ENCODE measurements at places on chromosomes 12 and 14.

DNA sequence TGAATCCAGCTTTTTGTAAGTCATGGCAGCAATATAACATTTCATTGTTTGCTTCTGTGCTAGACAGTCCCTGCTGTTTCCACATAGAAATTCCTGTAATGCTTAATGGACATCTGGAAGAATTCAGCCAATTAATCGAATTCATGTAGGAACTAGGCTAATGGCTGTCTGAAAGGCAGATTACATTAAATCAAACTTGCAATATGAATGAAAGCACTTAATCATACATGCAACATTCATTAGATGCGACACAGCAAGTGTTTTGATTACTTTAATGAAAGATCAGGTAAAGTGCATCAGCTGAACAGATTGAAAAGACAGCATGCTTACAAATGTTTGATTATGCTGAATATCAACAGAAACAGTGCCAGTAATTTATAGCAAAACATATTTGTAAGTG, 24.1 kb upstream of the INSM2 start:
- DNase-seq: no peak

- no peak for DNase-seq
Measured at GRCh38 chr12:122840580-122841513, 5.6 kb downstream of the HIP1R start.

DNA sequence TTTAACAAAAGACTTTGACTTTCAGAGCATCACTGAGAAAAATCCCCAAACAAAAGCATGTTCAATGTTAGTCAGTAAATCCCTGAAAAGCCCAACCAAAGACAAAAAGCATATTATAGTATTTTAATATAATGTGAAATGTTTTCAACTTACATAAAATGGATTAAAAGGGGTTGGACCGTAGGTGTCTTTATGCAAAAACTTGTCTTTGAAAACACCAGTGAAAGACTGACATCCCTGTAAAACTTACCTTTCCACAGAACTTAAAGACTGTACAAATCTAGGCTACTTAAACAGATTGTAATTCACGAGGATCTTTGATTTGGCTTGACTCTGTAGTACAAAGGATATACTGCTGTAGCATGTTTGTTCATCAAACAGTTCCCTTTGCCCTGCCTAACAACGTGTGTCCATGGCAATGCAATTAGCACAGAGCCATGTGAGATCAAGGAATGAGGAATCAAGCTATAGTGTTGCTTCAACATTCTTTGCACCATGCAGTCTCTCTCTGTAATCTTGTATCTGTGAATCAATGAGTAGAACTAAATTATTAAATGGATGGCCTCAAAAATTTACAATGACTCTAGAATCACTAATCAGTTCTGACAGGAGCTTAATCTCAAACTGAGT, 138.5 kb upstream of the SYT1 start:
- DNase-seq: no peak

DNA sequence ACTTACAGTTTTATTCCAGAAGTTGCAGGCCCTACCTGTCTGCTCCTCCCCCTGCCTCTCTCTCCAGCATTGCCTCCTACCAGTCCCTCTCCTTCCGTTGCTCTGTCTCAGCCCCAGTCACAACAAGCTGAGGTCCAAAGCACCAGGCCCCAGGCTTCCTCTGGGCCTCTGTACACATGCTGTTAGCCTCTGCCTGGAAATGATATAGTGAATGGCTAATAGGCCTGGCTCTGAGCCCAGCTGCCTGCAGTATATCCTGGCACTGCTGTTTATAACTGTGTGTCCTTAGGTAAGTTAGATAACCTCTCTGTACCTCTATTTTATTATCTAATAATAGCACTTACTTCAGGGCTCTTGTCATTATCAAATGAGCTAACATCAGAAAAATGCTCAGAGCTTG, 114.9 kb upstream of the PWP1 start:
- DNase-seq: peak; percentile 39

- no peak for DNase-seq
Measured at GRCh38 chr14:93788293-93788542, at the start of gene PRIMA1. PRIMA1 (minus strand) TSS chr14:93788485; CDS start chr14:93787718, 767 bp downstream.

GRCh38 chr14:35438910-35439713, 34.6 kb upstream of the NFKBIA start:
- DNase-seq: no peak

DNA sequence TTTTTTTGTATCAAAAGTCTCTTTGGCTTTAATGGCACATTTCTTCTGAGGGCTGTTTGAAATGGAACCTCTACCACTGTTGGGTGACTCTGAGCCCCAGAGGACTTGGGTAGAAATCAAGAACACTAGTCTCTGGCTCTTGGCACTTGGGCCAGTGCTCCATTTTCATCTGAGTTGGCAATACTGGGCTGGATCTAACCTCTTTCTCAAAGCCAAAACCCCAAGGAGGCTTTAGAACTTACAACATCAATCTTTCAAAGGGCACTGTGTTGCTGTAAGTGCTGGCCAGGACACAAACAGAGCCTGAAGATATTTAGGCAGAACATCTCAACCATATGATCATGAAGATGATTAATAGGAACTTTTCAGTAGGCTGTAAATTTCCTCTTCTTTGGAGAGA, 34.0 kb upstream of the PLEKHG7 start:
- DNase-seq: no peak

- DNase-seq: no peak
Measured at GRCh38 chr12:87529413-87529812, 499.8 kb downstream of the C12orf50 start.

DNA sequence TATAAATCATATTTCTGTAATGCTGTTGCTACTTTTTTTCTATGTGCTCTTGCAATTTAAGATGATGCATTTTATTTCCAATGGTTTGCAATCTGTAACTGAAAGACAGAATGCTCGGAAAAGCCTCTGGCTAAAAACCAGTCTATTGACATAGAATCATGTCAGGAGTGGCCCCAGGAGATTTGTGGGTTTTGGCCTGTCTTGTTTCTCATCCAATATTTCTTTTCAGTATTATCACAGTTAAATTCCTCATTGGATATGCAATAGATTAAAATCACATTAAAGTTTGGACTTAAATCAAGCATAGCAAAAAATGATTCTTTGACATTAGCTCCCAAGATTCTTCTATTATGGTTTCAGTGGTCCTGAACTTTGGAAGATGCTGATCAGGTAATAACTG, 19.1 kb upstream of the SLC38A2 start:
- peak; percentile 72 for DNase-seq

- DNase-seq: no peak
Measured at GRCh38 chr12:98220636-98221035, 294.8 kb upstream of the TMPO start.

DNA sequence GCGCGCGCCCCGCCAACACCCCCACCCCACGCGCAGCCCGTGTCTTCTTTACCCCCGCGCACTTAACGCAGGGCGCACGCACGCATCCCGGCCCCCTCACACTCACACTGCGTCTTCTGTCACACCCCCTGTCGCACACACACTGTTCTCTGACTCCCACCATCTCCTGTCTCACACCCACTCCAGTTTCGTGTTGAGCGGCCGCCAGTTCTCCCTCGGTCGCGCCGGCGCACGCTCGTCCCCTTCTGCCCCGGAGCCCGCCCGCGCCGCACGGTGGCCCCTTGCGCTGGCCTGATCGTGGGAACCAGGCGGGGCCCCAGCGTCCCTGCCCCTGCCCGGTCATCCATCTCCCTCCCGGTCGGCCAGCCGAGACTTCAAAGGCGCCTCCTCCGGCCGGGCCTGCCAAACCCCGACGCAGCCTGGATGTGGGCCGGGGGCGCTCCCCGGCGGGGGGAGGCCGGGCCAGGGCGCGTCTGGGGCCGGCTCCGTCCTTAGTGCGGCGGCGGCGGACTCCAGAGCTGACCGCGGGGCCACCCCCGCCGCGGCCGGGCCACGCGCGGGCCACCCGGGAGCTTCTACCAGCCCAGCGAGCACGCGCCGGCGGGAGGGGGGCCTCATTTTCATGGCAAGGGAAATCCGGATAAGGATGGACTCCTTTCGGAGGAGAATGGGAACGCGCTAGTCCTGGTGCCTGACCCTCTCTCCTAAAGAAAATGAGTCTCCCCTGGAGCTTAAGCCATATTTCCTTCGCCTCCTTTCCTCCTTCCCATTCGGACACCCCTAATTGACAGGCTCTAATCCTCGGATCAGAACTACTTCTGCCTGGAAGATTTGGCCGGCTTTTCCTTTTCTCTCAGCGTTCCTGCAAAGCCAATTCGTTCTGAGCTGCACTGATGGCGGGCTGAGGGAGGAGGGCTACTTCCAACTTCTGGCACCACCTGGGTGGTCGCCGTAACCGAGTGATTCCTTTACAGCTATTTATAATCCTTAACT, 82.0 kb upstream of the HMGA2 start:
- DNase-seq: peak; percentile 29

GRCh38 chr12:101027200-101027599, 182.8 kb downstream of the SLC5A8 start:
- DNase-seq: no peak

All from astrocyte (in vitro differentiated cells and primary cell).